ENCODE measurements at places on chromosomes 1 and 21.

GRCh38 chr1:29924017-29924431 is 687.7 kb downstream of the PTPRU start:
- no peak for ATAC-seq

- ATAC-seq, result no peak
Measured at GRCh38 chr21:36640721-36641244, 58.1 kb upstream of the SIM2 start.

GRCh38 chr1:94538243-94538827 is 3.2 kb downstream of the F3 start:
- ATAC-seq, result no peak

DNA sequence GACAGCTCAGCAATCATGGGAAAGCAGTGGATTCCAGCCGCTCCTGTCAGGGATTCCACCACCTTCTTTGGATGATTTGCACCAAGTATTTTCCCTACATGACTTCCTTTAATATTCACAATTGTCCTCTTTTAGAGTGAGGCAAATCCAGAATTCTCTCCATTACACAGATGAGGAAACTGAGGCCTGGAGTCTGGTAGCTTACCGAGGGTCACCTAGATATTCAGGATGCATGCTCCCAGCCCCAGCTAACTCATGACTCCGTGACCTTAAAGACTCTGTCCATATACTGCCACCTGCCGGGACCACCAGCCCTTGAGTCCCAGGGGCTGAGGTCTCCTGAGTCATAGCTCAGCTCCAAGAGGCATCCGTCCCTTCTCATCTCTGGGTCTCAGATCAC is 80.6 kb downstream of the CAPZB start:
- ATAC-seq, result no peak

DNA sequence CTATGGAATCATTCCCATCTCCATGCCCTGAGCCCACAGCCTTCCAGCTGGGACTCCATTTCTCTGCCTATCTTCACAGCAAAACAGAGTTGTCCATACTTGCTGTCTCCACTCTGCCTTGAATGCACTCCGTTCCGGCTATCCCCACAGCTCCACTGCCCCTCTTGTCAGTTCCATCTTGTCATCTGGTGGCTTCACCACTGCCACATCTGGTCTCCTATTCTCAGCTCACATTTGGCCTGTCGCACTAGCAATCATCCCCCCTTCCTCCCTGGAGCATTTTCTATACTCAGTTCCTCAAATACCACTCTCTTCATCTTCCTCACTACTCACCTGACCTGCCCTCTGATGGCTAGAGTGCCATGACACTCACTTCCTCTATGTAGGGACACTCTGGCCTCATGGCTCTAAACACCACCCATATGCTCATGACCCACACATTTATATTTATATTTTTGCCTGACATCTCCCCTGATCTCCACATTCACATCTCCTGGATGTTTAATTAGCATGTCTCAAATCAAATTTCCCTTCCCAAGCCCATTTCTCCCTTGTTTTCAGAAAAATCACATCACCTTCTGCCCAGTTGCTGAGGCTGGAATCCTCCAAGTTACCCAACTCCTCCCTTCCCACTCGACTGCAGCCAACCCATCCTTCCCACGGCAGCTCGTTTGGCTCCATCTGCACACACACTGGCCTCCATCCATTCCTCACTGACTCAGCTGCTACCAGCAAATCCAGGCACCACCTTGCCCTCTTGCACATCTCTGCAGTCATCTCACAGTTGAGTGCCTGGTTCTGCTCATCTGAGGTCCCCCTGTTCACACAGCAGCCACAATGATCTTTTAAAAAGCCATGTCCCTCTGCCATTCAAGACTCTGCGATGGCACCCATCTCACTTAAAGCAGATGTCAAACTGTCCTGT is 6.1 kb downstream of the ZNF692 start:
- ATAC-seq, result no peak

- no peak for ATAC-seq
Measured at GRCh38 chr1:2082064-2082463, 31.9 kb downstream of the PRKCZ start.

GRCh38 chr1:218692808-218693207 is 347.7 kb downstream of the TGFB2 start:
- no peak for ATAC-seq

DNA sequence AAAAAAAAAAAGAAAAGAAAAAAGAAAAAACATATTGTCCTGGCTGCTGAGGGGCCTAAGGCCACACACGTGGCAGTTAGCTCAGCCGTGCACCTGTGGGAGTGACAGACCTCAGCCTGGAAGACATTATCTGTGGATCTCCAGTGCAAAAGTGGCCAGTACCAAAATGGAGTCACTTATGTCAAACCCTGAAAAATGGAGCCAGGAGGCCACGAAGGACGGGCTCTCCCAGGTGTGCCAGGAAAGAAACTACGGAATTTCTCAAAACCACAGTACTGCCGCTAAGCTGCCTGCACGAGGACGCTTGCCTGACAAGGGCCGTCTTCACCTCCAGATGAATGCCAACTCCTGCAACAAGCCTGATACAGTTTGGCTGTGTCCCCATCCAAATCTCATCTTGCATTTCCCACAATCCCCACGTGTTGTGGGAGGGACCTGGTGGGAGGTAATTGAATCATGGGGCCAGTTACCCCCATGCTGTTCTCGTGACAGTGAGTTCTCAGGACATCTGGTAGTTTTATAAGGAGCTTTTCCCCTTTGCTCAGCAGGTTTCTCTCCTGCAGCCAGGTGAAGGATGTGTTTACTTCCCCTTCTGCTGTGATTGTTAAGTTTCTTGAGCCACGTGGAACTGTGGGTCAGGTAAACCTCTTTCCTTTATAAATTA is 5.3 kb upstream of the MIB2 start:
- ATAC-seq, result no peak

DNA sequence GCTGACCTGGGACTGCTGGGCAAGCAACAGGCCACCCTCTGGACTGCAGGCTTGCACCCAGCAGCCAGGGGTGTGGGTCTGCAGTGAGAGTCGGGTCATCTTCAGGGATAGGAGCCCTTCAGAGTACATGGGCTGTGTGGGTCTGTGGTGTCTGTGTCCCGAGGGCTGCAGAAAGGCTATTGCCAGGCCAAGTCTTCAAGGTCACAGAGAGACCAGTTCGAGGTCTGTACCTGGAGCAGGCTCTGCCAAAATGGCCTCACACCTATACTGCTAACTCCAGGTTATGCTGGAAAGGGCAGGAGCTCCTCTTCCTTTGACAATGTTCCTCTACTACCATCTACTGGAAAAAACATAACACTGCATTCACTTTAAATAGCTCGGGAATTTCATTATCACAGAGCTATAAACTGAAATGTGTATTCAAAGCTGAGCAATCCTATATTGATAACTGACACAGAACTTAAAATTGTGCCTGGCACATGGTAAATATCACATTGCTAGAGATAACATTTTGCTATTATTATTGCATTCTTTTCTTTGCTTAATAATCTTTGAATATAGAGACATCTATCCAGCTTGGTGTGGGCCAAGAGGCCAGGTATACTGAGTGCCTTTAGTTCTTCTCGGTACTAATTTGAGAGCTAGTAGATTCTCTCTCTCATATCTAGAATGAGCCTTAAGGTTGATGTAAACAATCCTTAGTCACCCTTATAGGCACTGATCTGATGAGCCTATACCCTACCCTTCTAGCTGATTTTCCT is 6.9 kb upstream of the DNAH14 start:
- ATAC-seq, result peak; percentile 90

GRCh38 chr1:27395441-27396195 is 3.2 kb downstream of the GPR3 start:
- peak; percentile 31 for ATAC-seq

- no peak for ATAC-seq
Measured at GRCh38 chr1:180933141-180933540, 20.4 kb downstream of the KIAA1614 start.
